ENCODE measurements at places on chromosomes 11 and 22. TPM values are rescaled to one million over a fixed set of nuclear protein-coding genes. Genes with fewer than 3 reads are reported as not detected.

The AGBL2 gene
- 0.83 TPM for total RNA-seq

The KRTAP5-2 gene
- not detected for total RNA-seq

The ZNF215 gene
- 1.1 TPM for total RNA-seq

The NARS2 gene
- 20.1 TPM for total RNA-seq

The ASPHD2 gene
- 0.68 TPM for total RNA-seq

The PYGM gene
- 3.4 TPM for total RNA-seq

The PTDSS2 gene
- 34.7 TPM for total RNA-seq

The OTOG gene
- total RNA-seq, result not detected

The RCN1 gene
- 49.7 TPM for total RNA-seq

The DEUP1 gene
- 0.72 TPM for total RNA-seq

The C11orf86 gene
- total RNA-seq, result not detected

The OR52E8 gene
- total RNA-seq, result not detected

The CBLIF gene
- total RNA-seq, result not detected

The NPAS4 gene
- total RNA-seq, result 0.07 TPM

The CDCA5 gene
- total RNA-seq, result 0.45 TPM

The ADAMTS8 gene
- 1.1 TPM for total RNA-seq

The BCO2 gene
- total RNA-seq, result 4.2 TPM

The CRYBA4 gene
- total RNA-seq, result not detected

The KCNC1 gene
- not detected for total RNA-seq

The C11orf91 gene
- total RNA-seq, result not detected

The RPS13 gene
- total RNA-seq, result 1,394 TPM

The CEP57 gene
- total RNA-seq, result 64.7 TPM

The MS4A6E gene
- total RNA-seq, result not detected

The ANO9 gene
- 1.3 TPM for total RNA-seq

The RFPL2 gene
- not detected for total RNA-seq

The XBP1 gene
- total RNA-seq, result 229 TPM

The RASGRP2 gene
- total RNA-seq, result 7.2 TPM

The SHANK2 gene
- total RNA-seq, result 4.6 TPM

The CDC45 gene
- total RNA-seq, result not detected

The SREBF2 gene
- total RNA-seq, result 29.2 TPM

The OR8G5 gene
- not detected for total RNA-seq

The SLC17A6 gene
- not detected for total RNA-seq

The GRM5 gene
- not detected for total RNA-seq

The C11orf98 gene
- total RNA-seq, result 30.7 TPM

The APOBEC3B gene
- 0.94 TPM for total RNA-seq

The SHISA8 gene
- total RNA-seq, result not detected

The TSPAN32 gene
- total RNA-seq, result 1.8 TPM

The ACR gene
- not detected for total RNA-seq

The SLC16A8 gene
- not detected for total RNA-seq

The CATSPERZ gene
- total RNA-seq, result not detected

The OSM gene
- total RNA-seq, result 4.5 TPM

The FOXRED1 gene
- 12.8 TPM for total RNA-seq

The APOC3 gene
- not detected for total RNA-seq

The POU2AF1 gene
- 1.2 TPM for total RNA-seq

The RFPL1 gene
- not detected for total RNA-seq

Data from ovary (tissue), 10 donors.